ENCODE measurements at places on chromosomes 1 and 21.

DNA sequence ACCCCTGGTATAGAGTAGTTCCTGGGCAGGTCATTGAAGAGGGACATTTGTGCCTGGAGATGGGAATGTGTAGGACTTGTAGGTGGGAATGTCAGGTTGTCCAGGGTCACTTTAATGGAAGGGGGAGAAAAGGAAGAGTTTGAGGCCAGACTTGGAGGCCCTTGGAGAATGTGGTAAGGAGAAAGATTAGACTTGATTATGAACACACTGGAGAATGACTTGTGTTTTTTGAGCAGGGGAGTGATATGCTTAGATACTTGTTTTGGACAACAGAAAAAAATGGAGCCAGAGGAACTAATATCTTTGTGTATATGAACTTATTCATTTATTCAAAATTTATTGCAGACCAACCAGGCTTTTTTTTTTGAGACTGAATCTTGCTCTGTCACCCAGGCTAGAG, 17.9 kb downstream of the ELAPOR1 start:
- DNase-seq, result no peak

DNA sequence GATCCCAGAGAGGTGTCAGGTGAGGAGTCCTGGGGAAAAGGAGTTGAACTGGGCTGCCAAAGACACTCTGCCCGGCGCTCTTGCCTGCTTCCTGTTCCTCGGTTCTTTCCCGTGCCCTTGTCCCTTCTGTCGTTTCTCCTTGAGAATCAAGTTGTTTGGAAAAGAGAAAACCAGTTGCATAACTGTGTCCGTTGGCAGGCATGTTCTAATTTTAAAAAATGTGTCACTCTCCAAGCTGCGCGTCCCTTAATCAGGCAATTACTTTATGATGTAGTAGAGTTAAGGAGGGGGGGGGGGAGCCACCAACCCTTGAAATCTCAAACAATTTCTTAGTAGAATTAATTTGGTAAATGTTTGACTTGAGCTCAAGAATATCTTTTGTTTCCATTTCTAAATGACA, 105.9 kb upstream of the IGSF21 start:
- no peak for DNase-seq

- DNase-seq, result no peak
Observed at GRCh38 chr1:156935505-156936128, 15.2 kb downstream of the LRRC71 start.

DNA sequence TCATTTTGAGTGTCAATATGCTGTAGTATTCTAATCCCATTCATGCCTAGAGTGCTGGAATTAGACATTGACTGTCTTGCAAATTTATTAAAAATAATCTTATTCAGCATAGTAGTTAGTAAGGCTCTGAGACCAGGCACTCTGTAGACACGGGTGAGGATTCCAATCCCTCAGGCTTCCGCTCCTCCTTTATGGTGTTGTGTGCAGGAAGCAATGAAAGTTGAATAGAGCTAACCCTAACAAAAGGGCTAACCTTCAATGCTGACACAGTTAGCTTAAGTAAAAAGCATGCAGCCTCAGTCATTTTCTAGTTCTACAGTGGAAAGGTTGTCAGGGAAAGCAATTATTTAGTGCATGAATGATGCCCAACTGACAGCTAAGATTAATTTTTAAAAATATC, 199.6 kb upstream of the SGIP1 start:
- no peak for DNase-seq

GRCh38 chr1:154145986-154146385, 8.9 kb downstream of the NUP210L start:
- DNase-seq, result no peak

GRCh38 chr1:44609412-44609767, 64.9 kb downstream of the TMEM53 start:
- no peak for DNase-seq

- no peak for DNase-seq
Observed at GRCh38 chr1:201612645-201613044, 73.7 kb downstream of the NAV1 start.

GRCh38 chr1:66035616-66036245, 243.0 kb downstream of the PDE4B start:
- DNase-seq, result no peak

DNA sequence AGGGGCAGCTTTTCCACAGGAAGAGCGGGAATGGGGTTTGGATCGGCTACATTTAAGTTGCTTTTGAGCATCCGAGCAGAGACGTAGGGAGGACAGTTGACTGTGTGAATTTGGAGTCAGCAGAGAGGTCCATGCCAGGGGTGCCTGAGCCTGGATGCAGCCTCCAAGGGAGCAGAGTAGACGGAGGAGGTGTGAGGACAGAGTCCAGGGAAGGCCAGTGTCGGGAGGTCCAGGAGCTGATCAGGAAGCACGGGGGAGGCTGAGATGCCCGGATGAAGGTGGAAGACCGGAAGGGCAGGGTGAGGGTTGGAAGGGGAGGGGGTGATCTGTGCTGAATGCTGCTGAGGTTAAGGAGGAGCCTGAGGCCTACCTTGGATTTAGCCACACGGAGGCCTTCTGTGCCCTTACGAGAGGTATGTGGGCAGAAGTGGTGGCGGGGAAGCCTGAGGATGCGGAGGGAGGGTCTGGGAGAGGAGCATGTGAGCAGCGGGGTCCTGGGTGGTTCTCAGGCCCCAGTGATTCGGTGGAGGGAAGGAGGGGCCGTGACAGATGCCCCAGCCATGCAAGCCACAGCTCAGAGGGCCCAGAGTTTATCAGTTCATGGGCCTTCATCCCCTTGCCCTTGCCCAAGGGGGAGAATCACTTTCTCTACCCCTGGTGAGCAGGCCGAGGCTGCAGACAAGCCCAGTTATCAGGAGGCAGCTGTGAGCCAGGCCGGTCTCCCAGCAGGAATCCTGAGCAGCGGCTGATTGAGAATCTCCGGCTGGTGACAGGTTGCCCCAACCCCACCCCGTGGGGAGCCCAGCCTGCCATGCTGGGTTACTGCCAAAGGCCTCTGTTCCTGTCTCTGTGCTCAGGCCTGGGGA, 54.0 kb upstream of the ACTL8 start:
- no peak for DNase-seq

- DNase-seq, result no peak
Observed at GRCh38 chr1:244368279-244368678, 83.4 kb downstream of the ADSS2 start.

DNA sequence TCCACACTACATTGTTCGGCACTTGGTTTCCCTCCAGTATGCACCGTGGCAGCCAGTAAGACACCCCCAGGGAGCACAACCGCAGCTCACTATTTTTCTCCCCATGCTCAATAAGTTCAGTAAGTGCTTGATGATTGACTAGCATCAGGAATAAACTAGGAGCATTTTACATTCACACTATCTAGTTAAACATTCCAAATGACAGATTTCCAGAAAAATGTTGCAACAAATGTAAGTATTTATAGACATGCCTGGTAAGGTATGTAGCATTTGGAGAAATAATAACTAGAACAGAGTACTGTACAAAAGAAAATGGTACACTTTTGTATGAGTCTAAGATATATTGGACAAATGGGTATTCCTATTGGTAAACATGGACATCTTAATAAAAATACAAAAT, 92.9 kb downstream of the SLC45A1 start:
- no peak for DNase-seq

GRCh38 chr1:207966521-207966920, 55.6 kb upstream of the CD34 start:
- no peak for DNase-seq

All from stimulated activated CD8-positive, alpha-beta memory T cell treated with anti-CD3 and anti-CD28 coated beads, Interleukin-15, amount 100 ng/mL, for 4 hours (primary cell).